Activated naive CD4-positive, alpha-beta T cell (primary cell): ENCODE measurements at places on chromosomes 2 and 18.

- DNase-seq = no peak
Measured at GRCh38 chr2:177553176-177553884, 160.8 kb downstream of the AGPS start.

DNA sequence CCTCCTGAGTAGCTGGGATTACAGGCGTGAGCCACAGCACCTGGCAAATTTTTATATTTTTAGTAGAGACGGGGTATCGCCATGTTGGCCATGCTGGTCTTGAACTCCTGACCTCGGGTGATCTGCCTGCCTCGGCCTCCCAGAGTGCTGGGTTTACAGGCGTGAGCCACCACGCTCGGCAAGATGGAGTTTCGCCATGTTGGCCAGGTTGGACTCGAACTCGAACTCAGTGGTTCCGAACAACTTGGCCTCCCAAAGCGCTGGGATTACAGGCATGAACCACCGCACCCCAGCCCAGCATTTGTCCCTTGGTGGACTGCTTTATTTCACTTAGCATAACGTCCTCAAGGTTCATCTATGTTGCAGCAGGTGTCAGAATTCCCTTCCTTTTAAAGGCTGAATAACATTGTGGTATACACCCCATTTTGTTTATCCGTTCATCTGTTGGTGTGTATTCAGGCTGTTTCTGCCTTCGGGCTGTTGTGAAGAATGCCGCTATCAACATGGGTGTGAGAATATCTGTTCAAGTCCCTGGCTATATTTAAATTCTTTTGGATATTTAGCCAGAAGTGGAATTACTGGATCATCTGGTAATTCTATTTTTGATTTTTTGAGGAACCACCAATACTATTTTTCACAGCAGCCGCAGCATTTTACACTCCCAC is 1.2 kb upstream of the CENPA start:
- DNase-seq = no peak

- DNase-seq = no peak
Measured at GRCh38 chr2:45046786-45047185, 37.5 kb upstream of the SIX2 start.

DNA sequence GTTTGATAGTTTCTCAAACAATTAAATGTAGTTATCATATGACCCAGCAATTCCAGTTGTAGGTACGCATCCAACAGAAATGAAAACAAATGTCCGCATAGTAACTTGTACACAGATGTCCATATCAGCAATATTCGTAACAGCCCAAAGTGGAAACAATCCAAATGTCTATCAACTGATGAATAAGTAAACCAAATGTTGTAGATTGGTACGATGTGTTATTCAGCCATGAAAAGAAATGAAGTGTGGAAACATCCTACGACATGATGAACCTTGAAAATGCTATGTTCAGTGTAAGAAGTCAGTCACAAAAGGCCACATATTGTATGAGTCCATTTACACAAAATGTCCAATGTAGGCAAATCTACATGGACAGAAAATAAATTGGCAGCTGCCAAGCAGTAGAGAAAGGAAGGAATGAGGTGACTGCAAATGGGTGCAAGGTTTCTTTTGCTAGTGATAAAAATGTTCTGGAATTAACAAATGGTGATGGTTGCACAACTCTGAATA is 26.9 kb downstream of the GAREM1 start:
- no peak for DNase-seq

DNA sequence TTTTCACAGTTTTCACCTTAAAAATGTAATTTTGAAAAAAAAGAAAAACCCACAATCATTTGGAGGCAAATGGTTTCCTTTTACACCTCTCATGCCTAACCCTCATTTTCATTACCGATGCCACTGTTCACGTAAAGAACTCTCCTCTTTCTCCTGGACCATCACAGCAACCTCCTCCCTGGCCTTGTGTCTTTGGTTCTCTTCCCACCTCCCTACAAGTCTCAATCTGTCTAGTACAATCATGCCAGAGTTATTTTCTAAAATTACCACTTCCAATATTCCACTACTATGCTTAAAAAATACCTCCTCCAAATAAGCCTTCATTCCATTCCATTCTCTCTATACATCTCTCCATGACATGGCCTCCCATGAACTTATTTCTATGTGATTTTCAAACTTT is 77.9 kb upstream of the RIT2 start:
- no peak for DNase-seq

DNA sequence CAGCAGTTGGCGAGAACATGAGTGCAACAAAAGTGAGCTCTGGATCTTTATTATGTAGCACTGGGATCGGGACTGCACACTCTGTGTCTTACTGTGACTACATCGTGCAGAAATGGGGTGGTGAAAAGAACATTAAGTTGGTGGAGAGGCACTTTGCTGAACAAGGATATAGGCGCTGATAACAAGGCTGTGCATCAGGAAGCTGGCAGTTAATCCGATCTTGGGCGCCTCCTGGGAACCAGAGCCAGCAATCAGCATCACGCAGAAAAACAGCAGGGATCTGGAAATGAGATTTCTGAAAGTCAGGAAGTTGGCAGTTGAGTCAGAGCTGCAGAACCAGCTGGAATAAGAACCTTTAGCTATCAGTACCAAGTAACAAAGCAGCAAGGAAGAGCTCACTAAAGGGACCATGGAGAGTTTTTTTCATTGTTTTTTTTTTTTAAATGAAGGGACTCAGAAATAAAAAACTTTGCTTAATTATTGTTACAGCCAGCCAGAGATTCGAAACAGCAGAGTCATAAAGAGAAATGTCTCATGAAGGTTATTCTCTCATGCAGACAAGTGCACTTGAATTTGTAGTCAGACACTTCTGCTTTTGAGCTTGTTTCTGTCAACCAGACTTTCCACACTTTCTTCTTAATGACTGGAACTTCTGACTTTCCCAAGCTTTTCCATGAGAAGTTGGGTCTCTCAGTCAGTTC is 22.8 kb upstream of the MYO3B start:
- DNase-seq = no peak

DNA sequence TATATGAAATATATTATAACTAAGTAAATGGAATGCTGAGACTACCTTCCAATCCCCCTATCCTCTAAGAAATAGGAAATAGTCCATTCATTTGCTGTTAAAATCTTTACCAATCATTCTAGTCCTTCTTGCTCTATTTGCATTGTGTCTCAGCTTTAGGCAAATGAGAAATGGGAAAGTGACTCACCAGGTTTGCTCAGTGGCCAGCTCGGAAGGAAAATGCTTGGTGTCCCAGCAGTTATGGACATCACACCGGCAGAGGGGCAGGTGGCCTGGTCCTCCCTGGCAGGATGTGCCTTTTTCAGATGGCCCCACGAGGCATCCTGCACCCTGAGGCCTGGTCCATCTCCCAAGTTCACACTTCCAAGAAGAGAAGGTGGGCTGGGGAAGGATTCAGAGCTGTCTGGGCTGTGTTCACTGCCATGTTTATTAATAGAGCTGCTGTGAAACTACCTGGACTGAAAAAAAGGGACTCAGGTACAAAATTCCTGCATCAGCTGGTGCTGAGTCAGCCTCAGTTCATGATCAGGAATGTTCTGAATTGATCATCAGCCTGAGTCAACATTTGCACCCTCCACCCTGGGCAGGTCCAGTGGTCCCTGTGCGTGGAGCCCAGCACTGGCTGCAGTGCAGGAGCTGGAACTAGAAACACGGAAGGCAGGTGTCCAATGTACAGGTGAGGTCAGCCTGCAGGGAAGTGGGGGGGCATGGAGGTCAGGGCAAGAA is 60.1 kb upstream of the ARL4C start:
- DNase-seq = no peak

DNA sequence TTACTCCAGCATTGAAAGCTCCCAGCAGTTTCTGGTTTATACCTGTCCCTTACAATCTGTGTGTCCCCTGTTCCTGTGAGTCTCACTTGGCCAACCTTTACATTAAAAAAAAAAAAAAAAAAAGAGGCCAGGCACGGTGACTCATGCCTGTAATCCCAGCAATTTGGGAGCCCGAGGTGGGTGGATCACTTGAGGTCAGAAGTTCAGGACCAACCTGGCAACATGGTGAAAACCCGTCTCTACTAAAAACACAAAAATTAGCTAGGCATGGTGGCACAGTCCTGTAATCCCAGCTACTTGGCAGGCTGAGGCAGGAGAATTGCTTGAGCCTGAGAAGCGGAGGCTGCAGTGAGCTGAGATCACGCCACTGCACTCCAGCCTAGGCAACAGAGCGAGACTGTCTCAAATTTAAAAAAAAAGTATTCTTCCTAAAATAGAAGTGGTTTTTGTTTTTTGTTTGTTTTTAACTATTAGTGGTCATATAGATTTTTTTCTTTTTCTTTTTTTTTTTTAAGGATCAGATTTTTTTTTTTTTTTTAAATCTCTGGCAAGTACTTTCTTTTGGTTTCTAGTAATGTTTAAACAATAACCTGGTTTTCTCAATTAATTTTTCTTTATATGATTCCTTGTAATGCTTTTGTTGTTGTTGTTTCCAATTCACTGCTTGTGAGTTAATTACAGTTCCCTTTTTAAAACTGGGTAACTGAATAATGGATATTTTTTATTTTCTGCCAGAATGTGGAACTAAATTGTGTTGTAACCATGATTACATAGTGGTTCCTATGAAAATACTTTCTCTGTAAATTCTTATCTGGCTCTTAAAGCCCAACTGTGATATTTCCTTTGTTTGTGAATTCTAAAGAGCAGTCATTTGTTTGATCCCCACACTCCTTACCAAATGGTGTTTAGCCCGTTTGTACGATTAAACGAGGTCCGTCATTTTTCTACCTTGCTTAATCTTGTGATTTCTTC is 116.8 kb downstream of the CTAGE1 start:
- no peak for DNase-seq

GRCh38 chr2:197604117-197604860 is 71.1 kb downstream of the RFTN2 start:
- no peak for DNase-seq

DNA sequence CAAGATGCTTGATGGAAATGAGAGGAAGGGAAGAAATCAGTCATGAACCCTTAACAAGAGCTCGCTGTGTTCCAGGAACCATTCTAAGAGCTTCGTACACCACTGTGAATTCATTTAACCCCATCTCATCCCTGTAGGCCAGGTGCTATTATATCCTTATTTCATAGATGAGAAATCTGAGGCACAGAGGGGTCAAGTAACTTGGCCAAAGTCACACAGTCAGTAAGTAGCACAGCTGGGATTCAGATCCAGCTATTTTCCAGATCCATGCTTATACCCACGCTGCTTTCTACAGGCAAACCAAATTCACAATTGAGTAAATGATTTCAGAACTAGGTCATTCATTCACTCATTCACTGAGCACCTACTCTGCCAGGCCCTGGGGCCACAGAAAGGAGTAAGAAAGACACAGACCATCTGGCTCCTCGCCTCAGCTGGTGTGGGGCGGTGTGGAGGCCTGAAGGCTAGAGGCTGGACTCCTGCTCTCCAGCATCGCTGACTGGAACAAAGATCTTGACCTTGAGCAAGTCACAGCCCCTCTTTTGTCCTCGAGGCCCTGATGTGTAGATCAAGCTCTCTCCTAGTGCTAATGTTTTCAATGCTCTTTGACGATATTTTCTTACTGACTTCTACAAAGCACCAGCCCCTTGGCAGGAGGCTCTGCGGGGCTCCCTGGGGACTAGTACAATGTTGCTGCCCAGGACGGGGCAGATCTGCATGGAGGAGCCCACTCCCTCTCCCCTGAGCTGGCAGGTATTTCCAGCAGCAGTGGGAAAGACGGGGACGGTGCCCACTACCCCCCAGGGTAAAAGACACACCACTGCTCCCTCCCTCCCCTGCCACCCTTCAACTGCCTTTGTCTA is 26.5 kb downstream of the STEAP3 start:
- DNase-seq = no peak

DNA sequence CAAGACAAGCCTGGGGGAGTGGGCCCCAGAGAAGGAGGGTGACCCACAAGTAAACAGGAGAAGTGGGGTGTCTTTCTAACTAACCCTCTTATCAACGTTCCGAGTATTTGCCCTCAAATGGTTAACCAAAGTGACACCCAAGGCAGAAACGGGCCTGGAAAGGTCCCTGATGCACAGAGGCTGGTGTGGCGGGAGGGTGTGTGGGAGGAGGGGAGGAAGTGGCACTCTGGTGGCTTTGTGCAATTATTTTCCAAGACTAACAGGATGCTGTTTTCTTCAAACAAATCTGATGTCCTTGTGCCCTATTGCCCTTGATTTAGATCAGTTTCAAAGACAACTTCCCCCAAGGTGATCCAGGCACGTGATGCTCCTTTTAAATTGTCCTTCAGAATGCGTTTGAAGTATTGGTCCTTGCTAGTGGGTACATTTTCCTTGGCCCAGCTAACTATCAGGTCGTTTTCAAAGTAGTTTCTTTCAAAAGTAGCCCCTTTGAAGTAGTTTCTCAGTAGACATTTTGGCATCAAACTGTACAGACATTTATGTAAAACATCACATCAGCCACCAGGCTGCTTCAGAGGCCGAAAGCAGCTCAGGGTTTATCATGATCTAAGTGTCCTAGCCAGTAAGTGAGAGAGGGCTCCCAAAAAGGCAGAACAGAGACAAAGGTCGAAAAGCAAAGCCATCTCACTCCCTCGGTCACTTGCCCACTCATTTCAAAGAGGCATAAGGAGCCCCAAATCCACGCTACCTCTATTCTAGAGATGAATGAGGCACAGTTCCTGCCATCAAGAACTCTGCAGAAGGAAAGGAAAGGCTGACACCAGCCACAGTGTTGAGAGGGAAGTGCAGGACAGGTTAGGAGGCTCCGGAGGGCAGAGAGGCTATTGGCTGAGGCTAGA is 371.1 kb upstream of the ID2 start:
- no peak for DNase-seq

- DNase-seq = no peak
Measured at GRCh38 chr2:231502596-231502995, 27.6 kb downstream of the NMUR1 start.

DNA sequence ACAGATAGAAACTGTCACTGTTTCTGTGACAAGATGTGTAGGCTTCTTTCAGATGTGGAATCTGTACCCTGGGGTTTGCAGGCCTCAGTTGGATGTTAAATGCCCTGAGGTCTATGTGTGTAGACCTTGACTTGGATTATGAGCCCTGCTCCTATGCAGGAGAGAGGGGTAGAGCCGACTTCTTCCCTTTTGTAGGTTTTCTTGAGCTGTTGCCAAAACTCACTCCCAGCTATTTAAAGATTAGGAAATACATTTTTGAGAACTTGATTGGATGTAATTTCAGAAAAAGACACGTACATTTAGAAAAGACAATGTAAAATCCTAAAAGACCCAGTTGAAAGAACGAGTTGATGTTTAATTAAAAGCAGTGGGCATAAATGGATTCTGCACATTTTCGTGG is 374.8 kb downstream of the SLC4A3 start:
- no peak for DNase-seq

- DNase-seq = no peak
Measured at GRCh38 chr18:54193786-54194185, 30.7 kb downstream of the MBD2 start.

- no peak for DNase-seq
Measured at GRCh38 chr2:60440767-60441163, 112.7 kb downstream of the BCL11A start.

- no peak for DNase-seq
Measured at GRCh38 chr2:102618452-102619413, 620 bp upstream of the SLC9A2 start.

- no peak for DNase-seq
Measured at GRCh38 chr2:167599219-167599618, 648.2 kb downstream of the STK39 start.
